ENCODE measurements at places on chromosomes 2 and 18. TPM values are rescaled to one million over a fixed set of nuclear protein-coding genes. Genes with fewer than 3 reads are reported as not detected.

DNA sequence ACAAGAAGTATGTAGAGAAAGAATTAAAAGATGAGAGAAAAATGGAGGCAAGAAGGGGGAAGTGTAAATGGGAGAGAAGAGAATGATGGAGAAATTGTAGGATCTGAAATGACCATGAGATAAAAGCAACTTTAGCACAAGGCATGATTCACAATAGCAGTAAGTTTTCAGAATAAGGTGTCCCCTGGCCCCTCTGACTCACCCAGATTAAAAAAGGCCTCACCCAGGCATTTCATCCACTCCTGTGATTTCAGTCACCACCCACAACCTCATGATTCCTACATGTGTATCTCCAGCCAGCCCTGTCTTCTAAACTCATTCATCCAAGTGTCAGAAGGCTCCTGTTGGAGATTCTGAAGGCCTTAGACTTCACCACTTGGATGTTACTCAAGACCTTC, 56.6 kb downstream of the SP100 start:
- H3K36me3 ChIP-seq, result peaks cover 14% of the 10 kb centered on the region
- no peak overlapping the region for H3K4me3 ChIP-seq
- DNase-seq, result no peak
- peak overlapping the region; percentile 0 for H3K27ac ChIP-seq
- H3K4me1 ChIP-seq, result no peaks in the 10 kb centered on the region

CTIF gene
- total RNA-seq, result 40.8 TPM

DNA sequence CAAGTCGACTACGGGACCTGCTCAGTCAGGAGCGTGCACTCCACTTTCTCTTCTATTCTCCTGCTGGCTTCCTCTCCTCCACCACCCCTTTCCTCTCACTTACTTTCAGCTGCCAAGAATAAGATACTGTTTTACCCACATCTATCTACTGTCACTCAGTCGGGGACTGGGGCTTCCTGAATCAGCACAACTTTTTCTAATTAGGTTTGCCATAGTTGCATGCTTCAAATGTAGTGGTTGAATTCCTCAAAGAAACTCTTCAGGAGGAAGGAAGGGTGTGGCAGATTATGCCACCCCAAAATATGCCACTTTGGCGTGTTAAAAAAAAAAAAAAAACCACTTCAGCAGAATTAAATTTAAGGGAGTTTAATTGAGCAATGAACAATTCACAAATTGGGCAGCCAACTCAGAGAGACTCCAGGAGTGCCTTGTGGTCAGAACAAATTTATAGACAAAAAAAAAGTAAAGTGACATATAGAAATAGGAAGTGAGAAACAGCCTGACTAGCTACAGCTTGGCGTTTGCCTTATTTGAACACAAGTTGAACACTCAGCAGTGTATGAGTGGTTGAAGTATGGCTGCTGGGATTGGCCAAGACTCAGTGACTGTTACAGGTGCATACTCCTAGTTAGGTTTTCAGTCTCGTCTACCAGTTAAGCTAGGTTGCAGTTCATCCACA, 32.5 kb upstream of the RMDN2 start:
- H3K4me3 ChIP-seq, result no peak overlapping the region
- H3K36me3 ChIP-seq, result no peaks in the 10 kb centered on the region
- H3K27me3 ChIP-seq, result peaks cover 7% of the 10 kb centered on the region
- no peak overlapping the region for H3K27ac ChIP-seq
- no peak for DNase-seq
- H3K4me1 ChIP-seq, result peaks cover 21% of the 10 kb centered on the region

MFF gene
- total RNA-seq, result 82.3 TPM

TSPYL6 gene
- not detected for total RNA-seq

- no peak overlapping the region for H3K27ac ChIP-seq
- no peaks in the 10 kb centered on the region for H3K27me3 ChIP-seq
- DNase-seq, result no peak
- no peaks in the 10 kb centered on the region for H3K4me1 ChIP-seq
These were observed 1862.5 kb downstream of the SUCLG1 start for GRCh38 chr2:82596581-82596980.

ACMSD gene
- not detected for total RNA-seq

DPP10 gene
- total RNA-seq, result not detected

- H3K27ac ChIP-seq, result no peak overlapping the region
- H3K4me1 ChIP-seq, result no peaks in the 10 kb centered on the region
- no peaks in the 10 kb centered on the region for H3K36me3 ChIP-seq
- no peak overlapping the region for H3K4me3 ChIP-seq
- H3K27me3 ChIP-seq, result no peaks in the 10 kb centered on the region
These were observed 11.6 kb upstream of the DNER start for GRCh38 chr2:229725716-229726574.

DNA sequence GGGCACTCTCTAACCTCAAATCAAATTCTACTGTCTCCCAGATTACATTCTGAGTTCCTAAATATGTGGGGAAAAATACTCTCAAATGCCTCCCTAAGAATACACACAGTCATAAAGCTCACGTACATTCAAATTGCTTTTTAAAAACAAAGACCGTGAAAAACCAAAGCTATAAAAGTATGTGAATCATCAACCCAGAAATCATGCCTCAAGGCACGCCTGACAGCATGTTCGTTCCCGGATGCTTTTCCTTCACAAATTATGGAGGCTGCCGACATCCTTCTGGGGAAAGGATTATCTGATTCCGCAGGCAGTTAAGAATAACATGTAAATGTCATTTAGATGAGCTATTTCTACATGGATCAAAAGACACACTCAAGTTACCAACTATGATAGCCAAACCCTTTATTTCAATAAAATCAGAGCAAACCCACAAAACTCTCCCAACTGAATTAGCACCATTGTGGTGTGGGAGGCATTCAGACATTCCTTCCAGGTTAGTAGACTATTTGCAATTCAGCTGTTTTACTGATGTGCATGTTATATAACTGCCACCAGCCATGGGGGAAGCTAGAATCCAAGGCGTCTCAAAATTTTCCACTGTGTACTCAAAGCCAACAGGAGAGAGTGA, 398.2 kb upstream of the TRIB2 start:
- no peaks in the 10 kb centered on the region for H3K27me3 ChIP-seq
- no peaks in the 10 kb centered on the region for H3K36me3 ChIP-seq
- no peaks in the 10 kb centered on the region for H3K4me1 ChIP-seq

DNA sequence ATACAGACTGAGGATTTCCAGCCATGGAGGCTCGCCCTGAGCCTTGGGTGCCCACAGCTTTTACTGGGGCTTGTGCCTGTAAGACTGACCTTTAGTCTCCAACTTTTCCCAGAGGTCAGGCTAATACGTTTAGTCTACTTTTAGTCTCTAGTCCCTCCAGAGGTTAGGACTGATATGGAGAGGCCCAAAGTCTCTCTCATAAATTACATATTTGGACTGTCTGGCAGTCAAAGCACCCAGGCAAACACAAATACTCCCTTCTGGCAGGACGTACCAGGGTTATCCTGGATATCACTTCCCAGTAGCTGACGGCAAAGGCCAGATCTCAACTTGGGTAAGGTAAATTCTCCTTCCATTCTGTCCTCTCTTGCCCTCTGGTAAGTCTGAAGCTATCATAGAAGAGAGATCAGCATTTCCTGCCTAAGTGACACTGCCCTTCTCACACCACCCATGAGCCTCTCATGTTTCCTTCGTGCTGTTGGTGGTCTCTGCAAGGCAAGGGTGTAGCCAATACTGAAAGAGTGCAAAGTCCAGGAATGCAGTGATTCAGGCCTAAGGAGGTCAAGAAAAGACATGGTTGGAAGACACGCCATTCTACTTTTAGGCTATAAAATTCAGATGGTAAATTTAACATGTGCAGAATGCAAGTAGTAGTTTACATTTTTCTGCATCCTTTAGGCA, 69.3 kb upstream of the NEDD4L start:
- peaks cover 17% of the 10 kb centered on the region for H3K4me1 ChIP-seq
- no peaks in the 10 kb centered on the region for H3K36me3 ChIP-seq
- DNase-seq, result no peak
- no peaks in the 10 kb centered on the region for H3K27me3 ChIP-seq
- no peak overlapping the region for H3K27ac ChIP-seq

TMEM178A gene
- total RNA-seq, result 0.50 TPM

- H3K4me3 ChIP-seq, result no peak overlapping the region
- H3K36me3 ChIP-seq, result no peaks in the 10 kb centered on the region
- no peaks in the 10 kb centered on the region for H3K27me3 ChIP-seq
- no peak for DNase-seq
- peaks cover 8% of the 10 kb centered on the region for H3K4me1 ChIP-seq
These were observed 29.1 kb upstream of the CPS1 start for GRCh38 chr2:210527286-210527685.

- no peak overlapping the region for H3K4me3 ChIP-seq
- H3K4me1 ChIP-seq, result no peaks in the 10 kb centered on the region
- H3K27ac ChIP-seq, result no peak overlapping the region
- H3K27me3 ChIP-seq, result peaks cover 18% of the 10 kb centered on the region
- DNase-seq, result no peak
These were observed 296.9 kb upstream of the HS6ST1 start for GRCh38 chr2:128615571-128615970.

C1QL2 gene
- total RNA-seq, result not detected

SELENOI gene
- 75.4 TPM for total RNA-seq

DNA sequence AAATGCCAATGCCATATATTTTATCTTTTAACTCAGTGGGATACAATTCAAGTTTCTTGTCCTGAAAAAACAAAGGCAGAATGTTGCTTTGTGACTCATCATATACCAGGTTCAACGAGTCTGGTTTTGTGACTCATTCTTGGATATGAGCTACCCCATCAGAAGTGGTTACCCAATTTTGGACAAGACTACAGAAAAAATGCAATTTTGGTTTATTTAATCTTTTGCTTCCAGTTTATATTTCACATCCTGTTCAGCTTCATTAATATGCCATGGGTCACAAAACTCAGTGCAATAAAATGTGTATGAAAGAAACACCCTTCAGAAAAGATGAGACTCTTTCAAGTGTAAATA, 25.0 kb downstream of the FN1 start:
- H3K27me3 ChIP-seq, result no peaks in the 10 kb centered on the region
- DNase-seq, result peak; percentile 28
- peaks cover 61% of the 10 kb centered on the region for H3K4me1 ChIP-seq

DNA sequence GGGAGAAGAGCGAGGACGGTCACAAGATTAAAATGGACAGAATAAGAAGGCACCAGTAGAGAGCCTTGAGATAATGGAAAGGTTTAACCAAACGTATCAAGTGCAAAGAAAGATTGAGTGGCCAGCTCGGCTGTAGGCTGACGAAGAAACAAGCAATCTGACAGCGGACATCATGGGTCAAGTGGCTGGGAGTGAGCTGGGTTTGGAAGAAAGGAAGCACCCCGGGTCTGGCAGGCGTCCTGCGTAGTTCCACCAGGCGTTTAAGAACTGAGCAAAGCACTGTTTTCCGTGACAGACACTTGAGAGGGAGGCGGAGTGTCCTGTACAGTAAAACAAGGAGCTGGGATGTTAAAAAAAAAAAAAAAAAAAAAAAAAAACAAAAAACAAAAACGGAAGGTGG, 27.1 kb downstream of the DAPL1 start:
- peaks cover 9% of the 10 kb centered on the region for H3K4me1 ChIP-seq
- no peak for DNase-seq
- H3K36me3 ChIP-seq, result no peaks in the 10 kb centered on the region
- H3K27ac ChIP-seq, result no peak overlapping the region

CXCR2 gene
- total RNA-seq, result not detected

CPO gene
- 0.40 TPM for total RNA-seq

DNA sequence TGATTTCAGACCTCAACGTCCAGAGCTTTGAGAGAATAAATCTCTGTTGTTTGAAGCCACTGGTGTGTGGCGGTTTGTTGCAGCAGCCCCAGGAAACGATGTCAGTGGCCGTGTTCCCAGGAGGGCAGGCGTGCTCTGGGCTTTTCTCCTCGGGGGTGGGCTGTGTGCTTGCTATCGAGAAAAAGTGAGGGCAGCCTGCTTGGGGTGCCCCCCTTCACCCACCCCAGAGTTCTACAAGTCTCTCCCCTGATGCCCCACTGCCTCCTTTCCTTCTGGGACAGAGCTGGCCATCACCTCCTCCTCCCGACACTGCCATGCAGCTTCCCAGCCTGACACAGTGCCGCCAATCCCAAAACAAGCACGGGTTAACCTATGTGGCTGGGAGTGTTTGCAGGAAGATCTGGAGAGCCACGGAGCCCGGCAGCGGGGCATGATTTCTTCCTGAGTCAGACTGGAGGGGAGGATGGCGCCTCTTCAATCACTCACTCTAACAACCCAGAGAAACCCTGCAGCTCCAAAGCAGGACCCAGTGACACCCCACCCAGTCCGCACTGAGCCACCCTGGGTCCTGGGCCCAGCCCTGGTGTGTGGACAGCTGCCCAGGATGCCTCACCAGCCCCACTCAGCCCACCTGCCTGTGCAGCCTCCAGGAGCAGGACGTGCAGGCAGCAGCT, 213.7 kb upstream of the RAB6C start:
- H3K4me1 ChIP-seq, result no peaks in the 10 kb centered on the region
- DNase-seq, result no peak
- no peak overlapping the region for H3K27ac ChIP-seq
- H3K27me3 ChIP-seq, result peaks cover 12% of the 10 kb centered on the region
- H3K4me3 ChIP-seq, result no peak overlapping the region

- no peak overlapping the region for H3K27ac ChIP-seq
- no peaks in the 10 kb centered on the region for H3K27me3 ChIP-seq
- H3K36me3 ChIP-seq, result no peaks in the 10 kb centered on the region
- H3K4me3 ChIP-seq, result no peak overlapping the region
- H3K4me1 ChIP-seq, result no peaks in the 10 kb centered on the region
- DNase-seq, result no peak
These were observed 246.8 kb upstream of the RASGRP3 start for GRCh38 chr2:33229646-33230045.

DNA sequence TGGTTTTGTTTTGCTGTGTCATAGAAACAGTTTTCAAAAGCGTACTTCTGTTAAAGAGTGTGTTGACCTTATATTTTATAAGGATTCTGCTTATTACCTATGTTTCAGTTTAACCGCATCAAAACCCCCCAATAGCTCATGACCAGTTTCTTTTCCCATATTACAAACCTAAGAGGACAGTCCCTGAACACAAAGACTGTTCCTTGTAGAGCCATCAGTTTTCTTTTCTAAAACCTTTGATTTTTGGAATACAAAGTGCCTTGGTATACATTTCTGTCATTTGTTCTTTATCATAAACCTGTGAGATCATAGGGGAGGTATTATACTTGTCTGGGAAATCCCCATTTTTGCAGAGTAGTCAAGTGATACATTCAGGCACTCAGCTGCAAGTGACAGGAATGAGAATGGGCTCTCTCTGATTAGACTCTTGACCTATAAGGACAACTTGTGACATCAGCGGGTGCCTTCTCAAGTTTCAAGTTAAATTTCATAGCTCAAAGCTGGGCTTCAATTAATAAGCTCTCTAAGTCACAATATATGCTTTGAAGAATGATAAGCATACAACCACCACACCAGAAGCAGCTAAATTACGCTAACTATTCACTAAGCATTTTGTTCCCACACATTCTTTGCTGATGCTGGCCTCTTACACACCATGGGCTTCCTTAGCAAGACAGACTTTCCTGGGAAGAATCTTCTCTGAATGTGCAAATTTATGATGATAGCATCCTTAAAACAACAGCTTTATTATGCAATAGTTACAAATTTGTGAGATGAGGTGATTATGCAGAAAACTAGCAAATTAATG, 97.5 kb upstream of the CD302 start:
- no peak for DNase-seq
- peaks cover 20% of the 10 kb centered on the region for H3K36me3 ChIP-seq
- H3K27ac ChIP-seq, result peak overlapping the region; percentile 48

DNA sequence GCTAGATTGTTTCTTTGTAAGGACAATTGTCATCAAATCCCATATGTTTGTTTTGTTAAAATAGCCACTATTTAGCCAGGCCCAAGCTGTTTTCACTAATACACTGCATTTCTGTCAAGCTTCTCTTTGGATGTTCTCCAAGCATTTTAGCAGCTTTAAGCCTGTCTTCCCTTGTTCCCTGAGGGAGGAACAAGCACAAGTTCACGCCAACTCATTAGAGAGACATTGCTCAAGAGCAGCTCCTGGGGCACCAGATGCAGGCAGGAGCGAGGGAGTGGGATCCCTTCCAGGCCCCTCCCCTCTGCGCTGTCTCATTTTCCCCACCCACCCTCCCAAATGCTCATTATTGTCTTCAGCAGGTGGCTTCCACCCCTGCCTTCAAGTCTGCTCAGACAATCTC, 32.6 kb upstream of the PPP3R1 start:
- H3K4me1 ChIP-seq, result no peaks in the 10 kb centered on the region
- H3K27me3 ChIP-seq, result peaks cover 57% of the 10 kb centered on the region
- H3K27ac ChIP-seq, result no peak overlapping the region
